ENCODE measurements at places on chromosomes 11 and 22.

- no peak for DNase-seq
These were observed 45.8 kb downstream of the C11orf96 start for GRCh38 chr11:43988040-43988817.

GRCh38 chr11:126088999-126089398, 26.3 kb upstream of the CDON start:
- DNase-seq = no peak

GRCh38 chr11:8168485-8169257, at the start of gene RIC3:
TSS of gene RIC3 (minus strand) at chr11:8169025. CDS start at chr11:8168989, 36 bp downstream.
- peak; percentile 78 for DNase-seq

GRCh38 chr11:78635814-78636506, 61.3 kb upstream of the NARS2 start:
- no peak for DNase-seq

DNA sequence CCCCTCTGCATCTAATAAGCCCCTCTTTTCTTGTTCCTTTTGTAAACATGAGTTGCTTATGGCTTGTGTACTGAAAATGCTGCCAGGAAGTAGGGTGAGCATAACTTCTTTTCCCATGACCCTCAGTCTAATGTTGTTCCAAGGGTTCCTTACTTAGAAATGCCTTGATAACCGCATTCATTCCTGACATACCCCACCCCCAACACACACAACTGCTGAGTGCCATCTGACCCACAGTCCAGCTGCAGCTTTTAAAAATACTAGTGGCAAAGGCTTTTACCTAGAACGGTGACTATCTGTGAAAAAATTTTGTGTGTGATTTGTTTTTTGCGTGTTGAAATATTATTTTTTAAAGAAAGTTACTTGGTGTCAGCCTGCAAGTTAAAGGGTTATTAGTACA, 52.6 kb downstream of the ARHGAP42 start:
- no peak for DNase-seq

GRCh38 chr11:5631969-5632635, 7.3 kb downstream of the TRIM34 start:
- no peak for DNase-seq

GRCh38 chr11:127191689-127192088, 191.1 kb upstream of the KIRREL3 start:
- no peak for DNase-seq

DNA sequence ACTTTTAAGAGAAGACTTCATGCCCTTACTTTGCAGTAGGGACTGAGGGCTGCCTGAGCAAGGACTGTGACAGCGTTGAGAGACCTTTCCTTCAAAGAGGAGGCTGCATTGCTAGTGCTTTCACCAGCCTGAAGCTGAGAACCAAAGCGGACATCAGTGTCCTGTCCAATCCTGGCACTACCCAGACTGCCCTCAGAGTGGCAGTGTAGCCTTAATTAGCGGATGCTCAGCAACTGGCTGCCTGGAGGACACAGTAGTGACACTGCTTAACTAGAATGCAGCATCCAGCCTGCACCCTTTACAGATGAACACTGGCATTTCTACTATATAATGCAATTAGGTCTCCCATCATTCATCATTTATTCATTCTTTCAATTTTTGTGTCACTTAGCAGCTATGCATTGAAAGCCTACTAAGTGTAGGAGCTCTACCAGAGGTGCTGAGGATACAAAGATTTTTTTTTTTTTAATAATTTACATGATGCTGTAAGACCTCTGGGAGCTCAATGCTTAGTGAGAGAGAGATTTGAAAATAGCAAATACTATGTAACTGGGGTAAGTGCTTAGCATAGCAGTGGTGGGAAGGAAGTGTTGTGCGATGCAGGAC, 36.9 kb upstream of the SLC36A4 start:
- DNase-seq = peak; percentile 75

DNA sequence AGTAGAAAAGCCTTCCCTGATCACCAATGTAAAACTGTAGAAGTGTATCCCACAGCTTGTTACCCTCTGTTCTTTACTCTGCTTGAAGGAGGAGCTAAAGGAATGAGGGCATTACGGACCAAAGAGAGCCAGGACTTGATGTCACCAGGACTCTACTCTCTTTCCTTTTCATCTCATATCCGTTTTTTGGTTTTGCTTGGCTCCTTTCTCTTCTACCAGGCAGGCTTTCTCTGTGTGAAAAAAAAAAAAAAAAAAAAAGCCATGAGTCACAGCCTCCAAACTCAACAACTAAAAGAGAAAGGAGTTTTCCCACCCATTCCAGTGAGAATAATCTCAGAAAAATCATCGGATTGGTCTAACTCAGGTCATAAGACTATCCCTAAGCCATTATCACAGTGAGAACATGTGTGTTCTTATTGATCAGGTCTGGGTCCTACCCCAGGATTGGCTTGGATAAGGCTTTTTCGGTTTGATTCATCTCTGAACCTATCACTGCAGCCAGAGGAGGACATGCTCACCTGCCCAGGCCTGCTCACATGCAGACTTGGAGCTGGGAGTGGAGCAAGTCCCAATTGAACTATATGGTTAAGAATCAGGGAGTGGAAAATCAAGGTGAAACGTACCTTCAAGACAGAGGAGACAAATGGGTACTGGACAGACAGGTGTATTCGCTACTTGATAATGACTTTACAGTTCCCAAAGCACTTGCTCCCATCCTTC, 19.4 kb upstream of the LRRC55 start:
- no peak for DNase-seq

DNA sequence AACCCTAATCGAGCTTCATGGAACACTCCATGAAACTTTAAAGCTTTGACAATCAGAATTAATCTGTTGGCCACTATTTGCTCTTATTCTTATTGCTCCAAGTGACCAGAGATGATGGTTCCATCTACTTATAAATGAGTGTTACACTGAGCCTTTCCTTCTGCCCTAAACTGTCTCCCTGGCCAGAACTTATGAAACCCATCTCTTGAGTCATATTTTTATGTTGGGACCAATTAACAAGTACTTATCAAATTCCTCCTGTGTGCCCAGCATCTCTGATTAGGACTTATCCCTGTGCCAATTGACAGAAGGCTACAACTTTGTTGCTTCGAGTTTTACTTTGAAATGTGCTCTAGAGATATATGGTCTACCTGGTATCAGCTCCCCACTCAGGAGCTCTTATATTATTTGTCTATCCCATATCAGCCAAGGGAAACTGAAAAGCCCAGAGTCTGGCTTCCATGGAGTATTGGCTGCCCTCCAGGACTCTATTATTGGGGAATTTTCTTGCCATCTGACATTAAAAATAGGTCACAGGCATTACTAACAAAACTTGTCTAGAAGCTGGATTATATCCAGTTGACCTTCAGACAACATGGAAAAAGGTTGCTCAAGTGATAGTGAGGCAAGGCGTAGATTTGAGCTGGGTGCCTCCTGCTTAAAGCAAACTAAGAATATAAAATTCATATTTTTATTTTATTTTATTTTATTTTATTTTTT, 8.8 kb downstream of the KREMEN1 start:
- no peak for DNase-seq

DNA sequence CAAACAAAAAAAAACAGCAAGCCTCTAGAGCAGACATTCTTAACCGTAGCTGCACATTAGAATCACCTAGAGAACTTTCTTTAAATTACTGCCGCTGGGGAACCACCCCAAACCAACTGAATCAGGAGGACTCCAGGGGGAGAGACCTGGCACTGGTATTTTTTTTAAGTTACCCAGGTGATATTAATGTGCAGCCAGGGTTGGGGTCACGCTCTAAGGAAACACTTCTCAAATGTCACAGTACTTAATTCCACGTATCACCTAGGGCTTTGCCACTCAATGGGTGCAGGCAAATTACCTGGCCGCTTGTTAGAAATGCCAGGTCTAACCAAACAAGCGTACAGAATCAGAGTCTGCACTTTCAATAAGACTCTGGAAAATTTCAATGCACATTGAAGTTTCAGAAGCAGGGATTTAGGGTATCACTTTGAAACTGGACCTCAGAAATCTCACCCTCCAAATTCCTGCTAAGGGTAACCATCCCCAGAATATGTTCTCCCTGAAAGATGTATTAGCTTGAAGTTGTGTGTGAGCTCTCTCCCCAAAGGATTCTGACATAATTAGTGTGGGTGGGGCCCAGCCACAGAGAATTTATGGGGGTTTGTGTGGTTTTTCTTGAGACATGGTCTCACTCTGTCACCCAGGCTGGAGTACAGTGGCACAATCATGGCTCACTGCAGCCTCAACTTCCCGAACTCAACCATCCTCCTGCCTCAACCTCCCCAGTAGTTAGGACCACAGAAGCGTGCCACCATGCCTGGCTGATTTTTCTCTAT, 12.7 kb upstream of the ISX start:
- no peak for DNase-seq

- DNase-seq = no peak
These were observed 18.4 kb downstream of the MYO7A start for GRCh38 chr11:77146261-77147035.
